ENCODE measurements at places on chromosomes 12 and 14.

- no peak for DNase-seq
Measured at GRCh38 chr12:212715-213526, 1.0 kb downstream of the SLC6A12 start.

GRCh38 chr12:91948504-91948903 lies 197.1 kb downstream of the BTG1 start:
- DNase-seq, result no peak

GRCh38 chr14:90781876-90782275 lies 34.4 kb downstream of the TTC7B start:
- no peak for DNase-seq

- DNase-seq, result no peak
Measured at GRCh38 chr12:7694556-7695236, 879 bp downstream of the GDF3 start.

DNA sequence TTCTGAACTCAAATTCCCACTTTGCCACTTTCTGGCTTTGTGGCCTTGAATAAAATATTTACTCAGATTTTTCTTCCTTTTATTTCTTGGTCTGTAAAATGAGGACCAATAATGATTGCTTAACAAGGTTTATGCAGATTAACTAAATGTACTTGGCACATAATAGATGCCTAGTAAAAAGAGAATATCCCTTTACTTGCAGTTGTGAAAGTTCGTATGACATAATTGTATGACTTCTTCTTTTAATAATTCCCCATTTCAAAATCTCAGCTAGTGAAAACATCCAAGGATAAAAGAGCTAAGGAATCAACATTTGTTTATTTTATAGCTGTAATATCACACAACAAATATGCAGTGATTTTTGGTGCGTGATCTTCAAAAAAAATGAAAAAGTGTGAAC lies 215.6 kb upstream of the ATP2B1 start:
- no peak for DNase-seq

Data from amygdala (tissue), 56 donors.